Stimulated activated CD8-positive, alpha-beta memory T cell treated with anti-CD3 and anti-CD28 coated beads, Interleukin-4, amount 100 ng/mL, for 4 hours (primary cell): ENCODE measurements at places on chromosomes 6 and 20.

DNA sequence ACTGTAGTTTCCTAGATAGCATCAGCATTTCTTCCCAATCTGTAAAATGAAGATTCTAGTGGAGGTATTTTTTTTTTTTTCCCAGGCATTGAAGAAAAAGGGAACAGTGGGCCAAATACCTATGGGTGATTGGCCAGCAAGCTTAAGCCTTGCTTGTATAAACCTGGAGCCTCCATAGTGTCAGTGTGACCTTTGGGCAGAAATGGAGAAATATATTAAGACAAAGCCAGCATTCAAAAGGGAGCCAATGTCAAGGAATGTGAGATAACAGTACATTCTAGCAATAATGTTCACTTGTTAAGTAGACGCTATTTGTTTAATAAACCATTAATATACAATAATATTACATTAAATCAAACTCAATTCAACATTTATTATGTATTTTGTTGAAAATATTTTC is 275.4 kb downstream of the FOXA2 start:
- no peak for DNase-seq

DNA sequence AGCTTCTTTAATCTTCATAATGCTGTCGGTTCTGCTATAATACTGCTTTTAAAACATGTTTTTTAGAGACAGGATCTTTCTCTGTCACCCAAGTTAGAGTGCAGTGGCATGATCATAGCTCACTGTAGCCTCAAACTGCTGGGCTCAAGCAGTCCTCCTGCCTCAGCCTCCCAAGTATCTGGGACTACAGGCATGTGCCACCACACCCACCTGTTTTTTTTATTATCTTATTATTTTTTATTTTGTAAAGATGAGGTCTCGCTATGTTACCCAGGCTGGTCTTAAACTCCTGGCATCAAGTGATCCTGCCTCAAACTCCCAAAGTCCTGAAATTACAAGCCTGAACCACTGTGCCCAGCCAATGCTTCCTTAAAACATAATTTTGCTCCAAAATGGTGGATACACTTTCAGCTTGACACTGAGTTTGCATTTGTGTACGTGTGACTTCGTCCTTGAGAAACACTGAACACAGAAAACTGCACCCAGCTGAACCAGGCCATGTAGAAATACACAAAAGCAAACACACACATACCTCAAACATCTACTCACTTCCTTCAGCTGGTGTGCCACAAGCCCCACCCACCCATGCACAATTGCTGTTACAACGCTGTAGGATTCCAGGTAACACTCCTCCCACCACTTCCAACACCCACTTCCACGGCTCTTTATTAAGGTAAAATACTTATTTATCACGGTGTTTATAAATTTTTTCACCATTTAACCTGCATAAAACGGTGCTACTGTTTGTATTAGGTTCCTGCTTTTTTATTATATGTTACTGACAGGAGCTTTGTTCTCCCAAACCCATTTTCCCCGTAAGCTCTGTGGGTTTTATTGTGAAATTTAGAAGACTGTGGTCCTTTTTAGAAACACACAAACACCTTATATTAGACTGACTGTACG is 109.1 kb downstream of the TSHZ2 start:
- no peak for DNase-seq

DNA sequence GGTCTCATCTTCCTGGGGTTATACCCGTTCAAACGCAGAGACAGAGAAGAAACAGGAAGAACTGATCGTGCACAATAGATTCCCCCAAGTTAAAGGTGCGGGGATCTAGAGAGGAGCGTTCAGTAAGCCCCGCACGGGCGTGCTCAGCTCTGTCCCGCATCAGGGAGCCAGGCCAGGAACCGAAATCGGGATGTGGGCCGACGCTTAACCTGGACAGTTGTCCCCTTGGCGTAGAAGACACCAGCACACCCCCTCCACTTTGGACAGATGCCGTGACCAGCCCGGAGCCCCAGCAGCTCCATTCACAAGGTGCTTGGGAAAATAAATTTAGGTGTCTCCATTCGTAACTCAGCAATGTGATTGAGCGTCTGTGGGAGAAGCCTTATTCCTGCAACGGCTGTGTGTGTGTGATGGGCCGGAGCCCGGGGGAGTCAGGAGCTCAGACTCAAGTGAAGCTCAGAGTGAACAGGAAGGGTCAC is 24.0 kb upstream of the GATA5 start:
- DNase-seq = no peak

DNA sequence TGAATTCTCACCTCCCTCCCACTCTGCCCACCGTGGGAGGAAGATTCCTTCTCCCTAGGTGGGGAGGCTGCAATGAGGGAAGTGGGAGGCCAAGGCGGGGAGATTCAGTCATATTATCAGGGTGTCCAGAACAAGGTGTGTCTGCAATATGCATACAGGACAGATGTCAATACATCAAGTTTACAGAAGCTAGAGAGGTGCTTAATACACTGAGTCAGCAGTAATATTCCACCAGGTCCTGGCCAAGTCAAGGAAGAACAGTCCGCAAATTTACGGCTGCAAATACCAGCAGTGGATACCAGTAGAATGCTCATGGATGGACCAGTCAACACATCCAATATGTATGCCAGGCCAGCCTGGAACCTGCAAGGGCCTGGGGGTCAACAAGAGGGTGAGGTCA is 119.0 kb downstream of the MCHR2 start:
- no peak for DNase-seq

- DNase-seq = no peak
Observed at GRCh38 chr20:51585148-51585547, 42.6 kb upstream of the NFATC2 start.

DNA sequence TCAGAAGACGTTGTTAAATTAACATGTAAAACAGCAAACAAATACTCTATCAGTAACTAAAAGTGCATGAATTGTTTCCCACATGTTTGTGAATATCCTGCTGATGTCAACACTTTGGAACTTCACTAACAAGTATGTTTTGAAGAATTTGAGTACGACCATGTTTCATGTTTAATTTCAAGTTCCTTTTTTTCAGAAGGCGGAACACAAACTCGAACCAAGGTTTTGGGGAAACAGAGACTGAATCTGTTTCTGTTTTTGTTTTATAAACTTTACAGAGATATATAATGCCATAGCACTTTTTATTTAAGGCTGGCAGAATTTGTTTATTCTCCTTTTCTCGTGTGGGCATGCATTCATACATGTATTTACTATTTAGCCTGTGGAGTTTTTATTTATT is 509.3 kb upstream of the CITED2 start:
- DNase-seq = no peak

GRCh38 chr20:18091623-18092022 is 33.9 kb upstream of the OVOL2 start:
- no peak for DNase-seq

- no peak for DNase-seq
Observed at GRCh38 chr6:110355727-110356126, 2.4 kb downstream of the METTL24 start.

- DNase-seq = no peak
Observed at GRCh38 chr6:795046-795685, 102.2 kb upstream of the EXOC2 start.

- DNase-seq = no peak
Observed at GRCh38 chr6:52598123-52598823, 21.4 kb upstream of the TRAM2 start.

- DNase-seq = no peak
Observed at GRCh38 chr6:43302126-43302525, 4.1 kb downstream of the SLC22A7 start.
